Erythroblast (primary cell): ENCODE measurements at places on chromosomes 3 and 15.
A peak's percentile ranks its signal among the peaks of the same experiment; 100 is the strongest.

- peak; percentile 45 for DNase-seq
Measured at GRCh38 chr15:48631176-48631770, 14.2 kb downstream of the FBN1 start.

- no peak for DNase-seq
Measured at GRCh38 chr15:53437985-53438841, 321.2 kb downstream of the WDR72 start.

DNA sequence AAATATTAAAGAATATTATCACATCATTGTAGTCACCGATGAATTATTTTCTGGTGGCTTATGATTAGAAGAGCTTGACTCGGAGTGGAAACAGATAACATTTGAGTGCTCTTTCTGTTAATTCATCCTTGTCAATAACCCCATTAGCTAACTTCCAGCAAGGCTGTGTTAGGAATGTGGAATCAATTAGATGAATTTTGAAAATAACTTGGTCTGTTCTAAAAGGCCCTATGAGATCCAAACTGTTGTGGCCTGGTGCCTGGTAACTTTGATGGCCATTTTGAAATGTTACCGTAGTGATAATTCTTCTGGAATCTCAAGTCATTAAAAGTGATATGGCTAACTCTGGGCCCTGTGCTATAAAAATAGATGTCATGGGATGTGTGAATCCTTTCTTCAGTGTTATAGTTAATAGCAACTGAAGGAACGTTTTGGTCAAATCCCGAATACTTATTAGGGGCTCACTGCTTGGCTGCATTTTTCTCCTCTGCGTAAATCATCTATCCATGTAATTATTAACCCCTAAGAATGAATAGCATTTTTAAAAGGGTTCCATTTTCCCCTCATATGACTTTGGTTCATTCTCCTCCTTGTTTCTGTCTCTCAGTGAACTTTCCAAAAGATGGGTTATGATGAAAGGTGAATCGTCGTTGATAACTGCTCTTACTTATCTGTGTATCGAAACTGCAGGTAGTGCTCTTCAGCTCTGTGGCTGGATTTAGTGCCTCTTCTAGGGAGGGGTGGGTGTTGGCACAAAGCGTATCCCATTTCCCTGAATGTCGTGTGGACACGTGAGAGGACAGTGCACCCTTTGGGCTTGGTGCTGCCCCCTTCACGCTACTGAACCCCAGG, 82.7 kb downstream of the IGF1R start:
- peak; percentile 24 for DNase-seq

DNA sequence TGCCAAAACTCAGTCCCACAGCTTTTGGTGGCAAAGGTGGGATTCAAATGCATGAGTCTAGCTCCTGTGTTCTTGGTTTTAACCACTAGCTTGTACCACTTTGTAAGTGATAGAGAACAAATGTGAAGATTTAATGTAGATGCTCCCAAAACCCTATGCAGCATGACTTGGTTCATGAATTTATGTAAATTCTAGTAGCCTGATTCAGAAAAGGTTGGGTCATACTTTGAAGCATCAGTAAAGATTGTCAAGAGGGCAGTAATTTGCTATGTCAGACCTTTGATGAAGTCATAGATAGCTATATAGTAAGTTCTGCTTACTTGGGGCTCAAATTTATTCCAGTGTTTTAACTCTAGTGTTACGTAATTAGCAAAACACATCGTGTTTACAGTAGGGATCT, 75.6 kb downstream of the VPS8 start:
- no peak for DNase-seq

- DNase-seq, result no peak
Measured at GRCh38 chr3:177193688-177194268, 3.5 kb downstream of the TBL1XR1 start.

DNA sequence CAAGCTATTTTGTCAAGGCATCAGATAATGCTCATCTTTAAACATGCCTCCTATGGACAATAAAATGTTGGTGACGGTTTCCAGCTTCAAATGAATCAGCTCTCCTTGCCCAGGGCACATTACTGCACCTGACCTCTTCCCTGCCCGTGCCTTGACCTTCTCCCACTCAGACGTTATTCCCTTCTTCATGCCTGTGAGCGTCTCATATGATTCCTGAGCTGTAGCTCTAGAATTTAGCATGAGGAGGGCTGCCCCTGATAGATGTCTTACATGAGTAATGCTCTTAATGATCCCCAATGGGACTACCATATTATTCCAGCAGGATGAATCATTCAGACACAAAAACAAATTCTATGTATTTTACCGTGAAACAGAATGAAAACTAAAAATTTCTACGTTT, 762.7 kb downstream of the ROBO1 start:
- DNase-seq, result no peak

- no peak for DNase-seq
Measured at GRCh38 chr3:30741889-30742288, 135.5 kb downstream of the TGFBR2 start.

GRCh38 chr3:112582244-112582874, 20.5 kb downstream of the SLC35A5 start:
- peak; percentile 65 for DNase-seq

GRCh38 chr15:38062696-38063095, 128.3 kb downstream of the TMCO5A start:
- no peak for DNase-seq

DNA sequence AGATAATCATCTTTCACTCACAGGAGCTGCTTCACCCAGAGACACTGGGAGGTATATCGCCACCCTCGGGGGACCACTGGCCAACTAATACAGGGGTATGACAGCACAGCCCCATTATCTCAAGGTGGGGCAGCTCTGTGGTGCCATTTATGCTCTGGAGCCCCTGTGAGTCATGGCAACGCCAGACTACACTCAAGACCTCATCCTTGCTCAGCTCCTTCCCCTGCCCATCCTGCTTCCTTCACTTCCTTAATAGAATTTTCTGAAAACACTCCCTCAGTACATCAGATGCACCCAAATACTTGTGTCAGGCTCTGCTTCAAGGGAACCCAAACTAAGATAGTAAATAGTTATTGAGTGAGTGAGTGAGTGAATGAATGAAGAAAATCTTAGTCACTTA, 45.7 kb downstream of the TRIM42 start:
- DNase-seq, result no peak

DNA sequence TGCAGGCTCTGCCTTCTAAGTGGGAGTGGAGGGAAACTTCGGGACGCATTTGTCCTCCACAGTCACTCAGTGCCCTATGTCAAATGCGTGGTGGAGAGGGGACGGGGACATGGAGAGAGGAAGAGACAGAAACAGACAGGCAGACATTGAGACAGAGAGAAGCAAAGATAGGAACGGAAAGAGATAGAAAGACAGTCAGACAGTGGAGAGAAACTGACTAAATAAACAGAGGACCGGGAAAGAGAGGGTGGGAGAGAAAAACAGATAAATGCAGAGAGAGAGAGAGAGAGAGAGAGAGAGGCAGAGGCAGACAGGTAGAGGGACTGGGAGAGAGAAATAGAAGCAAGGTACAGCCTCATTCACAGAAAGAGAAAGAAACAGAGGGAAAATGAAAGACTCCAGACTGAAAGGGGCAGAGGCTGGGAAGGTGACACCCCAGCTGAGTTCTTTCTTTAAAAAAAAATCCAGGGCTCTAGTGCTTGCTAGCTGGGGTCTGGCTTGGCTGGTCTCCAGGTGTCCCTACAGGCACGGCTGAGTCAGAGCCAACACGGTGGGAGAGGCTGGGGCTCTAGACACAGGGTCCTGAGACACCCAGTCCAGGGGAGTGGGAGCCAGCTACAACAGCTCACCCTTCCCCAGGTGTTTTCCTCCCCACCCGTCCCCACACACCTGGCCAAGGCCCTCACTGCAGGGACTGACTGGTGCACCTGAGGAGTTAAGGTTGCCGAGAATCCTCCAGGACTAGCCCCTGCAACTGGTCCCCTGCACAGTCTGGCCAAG, 506.1 kb upstream of the PROK2 start:
- DNase-seq, result peak; percentile 40

GRCh38 chr3:145177828-145178227, 983.2 kb downstream of the PLOD2 start:
- no peak for DNase-seq

DNA sequence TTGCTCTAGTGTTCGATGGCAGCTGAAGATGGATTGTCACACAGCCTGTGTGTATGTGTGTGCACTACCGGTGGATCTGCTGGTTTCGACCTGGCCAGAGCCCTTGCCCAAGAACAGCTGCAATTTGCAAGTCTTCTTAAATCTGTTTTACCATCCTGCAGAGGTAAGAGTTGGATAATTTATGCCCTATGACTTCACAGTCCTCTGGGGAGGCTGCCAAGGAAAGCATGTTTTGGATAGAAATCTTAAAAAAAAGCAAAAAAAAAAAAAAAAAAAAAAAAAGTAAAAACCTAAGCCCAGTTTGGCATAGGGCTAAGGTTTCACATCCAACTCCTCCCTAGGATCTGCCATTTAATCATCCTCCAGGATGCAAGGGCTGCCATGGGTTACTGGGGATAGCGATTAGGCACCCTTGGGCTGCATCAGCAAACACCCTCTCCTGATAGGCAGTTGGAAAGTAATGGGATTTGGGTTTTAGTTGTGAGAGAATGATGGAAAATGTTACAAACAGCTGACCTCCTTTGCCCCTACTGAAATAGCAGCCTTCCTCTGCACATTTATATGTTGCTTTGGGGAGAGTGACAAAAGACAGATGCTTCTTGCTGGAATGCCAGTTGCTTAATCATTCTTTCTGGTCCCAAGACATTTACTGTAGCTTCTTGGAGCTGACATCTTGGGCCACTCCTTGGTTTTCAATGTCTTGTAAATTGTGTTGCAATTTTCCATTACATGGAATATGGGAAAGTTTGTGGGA, 35.4 kb downstream of the CD200R1L start:
- no peak for DNase-seq

GRCh38 chr3:177596248-177596815, 399.1 kb upstream of the TBL1XR1 start:
- DNase-seq, result no peak

DNA sequence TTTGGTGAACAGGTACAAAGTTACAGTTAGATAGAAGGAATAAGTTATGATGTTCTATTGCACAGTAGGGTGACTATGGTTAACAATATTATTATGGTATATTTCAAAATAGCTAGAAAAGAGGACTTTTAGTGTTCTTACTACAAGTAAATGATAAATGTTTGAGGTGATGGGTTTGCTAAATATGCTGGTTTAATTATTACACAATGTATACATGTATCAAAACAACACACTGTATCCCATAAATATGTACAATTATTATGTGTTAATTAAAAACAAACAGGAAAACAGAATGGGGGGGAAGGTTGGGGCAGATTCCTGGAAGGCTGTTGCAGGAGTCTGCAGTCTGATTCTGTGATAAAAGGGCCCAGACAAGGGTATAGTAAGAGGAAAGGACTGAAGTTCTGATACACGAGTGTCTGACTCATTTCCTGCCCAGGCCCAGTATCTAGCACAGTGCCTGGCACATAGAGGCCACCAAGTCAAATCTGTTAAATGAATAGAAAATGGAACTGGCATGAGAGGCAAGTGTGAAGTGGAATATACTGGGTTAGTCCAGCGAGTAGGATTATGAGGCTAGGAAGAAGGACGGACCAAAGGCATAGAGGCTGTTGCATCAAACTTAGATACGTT, 7.2 kb upstream of the ENTPD3 start:
- DNase-seq, result no peak

DNA sequence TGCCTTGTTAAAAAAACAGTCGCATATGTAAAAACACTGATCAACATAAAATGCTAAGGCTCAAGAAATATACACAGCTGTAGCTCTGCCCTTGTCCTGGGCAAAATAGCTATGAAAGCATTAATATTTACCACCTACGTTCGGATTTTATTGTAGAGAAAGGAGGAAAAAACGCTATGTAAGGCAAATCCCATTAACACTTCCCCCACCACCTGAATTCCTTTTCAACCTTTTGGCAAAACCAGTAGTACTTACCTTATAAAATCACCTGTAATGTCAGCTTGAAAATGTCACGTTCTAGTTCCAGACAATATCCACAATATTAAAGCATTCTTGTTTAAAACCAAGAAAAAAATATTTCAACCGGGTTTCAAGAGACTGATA, 3.6 kb downstream of the TRA2B start:
- peak; percentile 52 for DNase-seq

GRCh38 chr3:35670408-35670965, 31.2 kb downstream of the ARPP21 start:
- no peak for DNase-seq

GRCh38 chr3:52842424-52842823, 7.6 kb upstream of the MUSTN1 start:
- DNase-seq, result no peak

GRCh38 chr3:188165596-188165995, 11.6 kb downstream of the LPP start:
- DNase-seq, result no peak

- DNase-seq, result peak; percentile 77
Measured at GRCh38 chr15:75597667-75598341, 18.7 kb upstream of the PTPN9 start.

- no peak for DNase-seq
Measured at GRCh38 chr3:128995737-128996136, 1.9 kb upstream of the CFAP92 start.

DNA sequence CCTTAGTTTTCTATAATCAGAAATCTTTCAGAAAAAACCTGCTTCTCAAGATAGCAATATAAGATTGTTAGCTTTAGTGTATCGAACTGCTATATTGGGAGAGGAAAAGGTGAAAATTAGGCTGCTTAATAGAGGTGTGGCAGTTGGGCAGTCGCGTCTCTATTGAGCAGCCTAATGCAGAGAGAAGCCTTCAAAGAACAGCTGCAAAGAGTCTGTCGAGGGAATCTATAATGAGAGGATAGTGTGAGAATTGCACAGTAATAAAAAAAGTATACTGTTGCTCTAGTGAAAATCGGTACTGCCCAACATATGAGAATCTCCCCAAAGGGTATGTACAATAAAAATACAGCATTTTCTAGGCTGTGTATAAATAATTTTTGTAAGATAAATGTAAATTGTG, 184.4 kb downstream of the TCF12 start:
- no peak for DNase-seq

- no peak for DNase-seq
Measured at GRCh38 chr3:4887177-4887576, 92.1 kb upstream of the BHLHE40 start.

DNA sequence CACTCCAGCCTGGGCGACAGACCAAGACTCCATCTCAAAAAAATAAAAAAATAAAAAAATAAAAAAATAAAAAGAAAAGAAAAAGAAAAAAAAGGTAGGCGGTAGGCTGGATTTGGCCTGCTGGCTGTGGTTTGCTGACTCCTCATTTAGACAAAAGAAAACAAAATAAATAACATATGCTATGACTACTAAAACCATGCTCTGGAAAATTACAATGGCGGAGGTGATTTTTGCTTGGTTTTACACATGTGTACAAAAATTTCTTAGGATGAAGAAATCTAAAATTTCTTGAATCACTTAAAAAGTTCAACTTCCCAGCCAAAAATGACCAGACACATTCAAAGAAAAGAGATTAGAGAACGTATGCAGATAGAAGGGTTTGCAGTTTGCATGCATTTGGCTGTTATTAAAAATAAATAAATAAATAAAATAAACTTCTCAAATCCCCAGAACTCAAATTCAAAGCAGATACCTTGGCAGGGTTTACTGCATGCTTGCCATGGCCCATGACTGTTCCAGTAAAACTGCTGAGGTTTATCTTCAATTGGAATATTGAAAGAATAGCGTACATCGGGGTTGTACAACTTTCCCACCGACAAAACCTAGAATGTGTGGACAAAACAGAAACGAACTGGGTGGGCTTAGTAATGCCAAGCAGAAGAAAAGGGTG, 65.9 kb downstream of the ADAMTS9 start:
- DNase-seq, result no peak

GRCh38 chr3:32709346-32709745, 24.4 kb downstream of the CNOT10 start:
- peak; percentile 25 for DNase-seq

GRCh38 chr3:178182337-178182779, 353.9 kb upstream of the KCNMB2 start:
- no peak for DNase-seq

- DNase-seq, result no peak
Measured at GRCh38 chr3:147371140-147371539, 35.2 kb downstream of the ZIC4 start.
